ENCODE measurements at places on chromosomes 16 and 17. TPM values are rescaled to one million over a fixed set of nuclear protein-coding genes. Genes with fewer than 3 reads are reported as not detected.

SPN gene
- not detected for total RNA-seq

- DNase-seq: no peak
These were observed 9.0 kb upstream of the NGFR start for GRCh38 chr17:49486012-49486641.

OR3A1 gene
- not detected for total RNA-seq

DNA sequence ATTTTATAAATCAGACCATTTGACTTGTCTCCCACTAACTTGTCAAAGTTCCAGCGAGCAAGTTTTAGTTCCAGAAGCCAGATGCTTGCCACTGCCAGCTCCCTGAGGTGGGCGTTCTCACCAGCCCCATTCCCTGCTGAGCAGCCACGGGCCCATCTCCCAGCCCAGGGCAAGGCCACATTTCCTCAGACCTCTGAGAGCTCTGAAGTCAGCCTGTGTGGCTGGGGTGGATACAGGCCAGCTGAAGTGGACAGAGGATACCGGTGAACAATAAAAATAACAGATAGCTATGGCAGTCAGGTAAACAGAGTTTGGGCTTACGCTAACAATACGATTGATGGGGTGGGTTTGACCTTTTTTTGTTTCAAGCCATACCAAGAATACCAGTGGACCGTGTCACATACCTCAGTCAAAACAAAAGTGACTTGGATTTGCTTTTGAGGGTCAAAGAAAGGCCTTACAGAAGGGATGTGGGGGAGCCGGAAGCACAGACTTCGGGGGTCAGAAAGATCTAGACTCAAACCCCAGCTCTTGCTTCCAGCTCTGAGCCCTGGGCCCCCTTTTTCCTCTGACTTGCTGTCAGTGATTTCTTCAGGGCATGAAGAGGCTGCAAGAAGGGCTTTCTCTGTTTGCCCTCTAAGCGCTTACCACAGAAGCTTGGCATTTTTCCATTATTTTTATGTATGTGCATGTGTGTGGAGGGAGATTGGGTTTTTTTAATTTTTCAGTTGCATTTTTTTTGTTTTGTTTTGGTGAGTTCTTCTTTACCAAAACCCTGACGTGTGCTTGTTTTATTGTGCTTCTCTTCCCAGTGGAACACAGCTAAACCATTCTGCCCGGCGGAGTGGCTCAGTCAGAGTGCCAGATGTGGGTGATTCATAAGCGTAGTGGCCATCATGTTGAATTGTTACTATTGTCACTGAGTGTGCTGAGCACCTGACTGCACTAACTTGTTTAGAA is 109.9 kb downstream of the GNAO1 start:
- no peak for DNase-seq

SEPTIN12 gene
- not detected for total RNA-seq

DNA sequence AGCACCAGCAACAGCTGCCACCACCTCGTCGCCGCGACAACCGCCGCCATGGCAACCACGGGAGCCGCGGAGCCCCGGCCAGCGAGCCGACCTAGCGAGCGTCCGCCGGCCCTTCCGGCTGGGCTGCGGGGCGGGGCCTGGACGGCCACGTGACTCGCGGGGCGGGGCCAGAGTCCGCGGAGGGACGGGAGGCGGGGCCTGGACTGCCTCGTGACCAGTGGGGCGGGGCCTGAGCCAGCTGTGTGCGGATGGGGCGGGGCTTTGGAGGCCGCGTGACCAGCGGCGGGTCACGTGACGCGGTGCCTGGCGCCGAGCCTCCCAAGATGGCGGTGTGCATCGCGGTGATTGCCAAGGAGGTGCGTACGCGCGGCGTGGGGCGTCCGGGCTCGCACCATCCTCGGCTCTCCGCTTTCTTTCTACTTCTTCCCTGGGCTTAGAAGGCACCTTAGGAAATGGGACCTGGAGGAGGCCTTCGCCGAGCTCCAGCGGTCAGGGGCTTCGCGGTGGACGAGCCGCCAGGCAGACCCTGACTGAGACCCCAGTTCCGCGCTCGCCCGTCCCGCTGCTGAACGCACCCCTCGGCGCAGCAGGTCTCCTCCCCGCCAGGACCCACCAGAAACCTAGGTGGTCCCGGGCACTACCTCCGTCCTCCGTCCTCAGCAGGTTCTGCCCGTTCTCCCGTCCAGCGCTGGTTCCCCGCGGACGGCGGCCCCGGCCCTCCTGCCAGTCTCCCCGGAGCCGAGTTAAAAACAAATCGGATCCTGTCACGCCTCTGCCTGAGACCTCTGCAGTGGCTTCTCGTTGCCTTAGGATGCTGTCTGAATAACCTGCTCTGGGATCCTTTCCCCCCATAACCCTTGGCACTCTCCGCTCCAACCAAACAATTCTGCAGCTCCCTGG is at the start of the genes GALNS and TRAPPC2L:
Gene GALNS (minus strand): TSS at position 120 of the 900 bp plus-strand sequence. CDS start 70 bp downstream, at position 50.
Gene TRAPPC2L (plus strand): TSS at position 300 of the 900 bp plus-strand sequence. CDS start 24 bp downstream, at position 324.
- peak; percentile 98 for DNase-seq

FNDC8 gene
- not detected for total RNA-seq

DNA sequence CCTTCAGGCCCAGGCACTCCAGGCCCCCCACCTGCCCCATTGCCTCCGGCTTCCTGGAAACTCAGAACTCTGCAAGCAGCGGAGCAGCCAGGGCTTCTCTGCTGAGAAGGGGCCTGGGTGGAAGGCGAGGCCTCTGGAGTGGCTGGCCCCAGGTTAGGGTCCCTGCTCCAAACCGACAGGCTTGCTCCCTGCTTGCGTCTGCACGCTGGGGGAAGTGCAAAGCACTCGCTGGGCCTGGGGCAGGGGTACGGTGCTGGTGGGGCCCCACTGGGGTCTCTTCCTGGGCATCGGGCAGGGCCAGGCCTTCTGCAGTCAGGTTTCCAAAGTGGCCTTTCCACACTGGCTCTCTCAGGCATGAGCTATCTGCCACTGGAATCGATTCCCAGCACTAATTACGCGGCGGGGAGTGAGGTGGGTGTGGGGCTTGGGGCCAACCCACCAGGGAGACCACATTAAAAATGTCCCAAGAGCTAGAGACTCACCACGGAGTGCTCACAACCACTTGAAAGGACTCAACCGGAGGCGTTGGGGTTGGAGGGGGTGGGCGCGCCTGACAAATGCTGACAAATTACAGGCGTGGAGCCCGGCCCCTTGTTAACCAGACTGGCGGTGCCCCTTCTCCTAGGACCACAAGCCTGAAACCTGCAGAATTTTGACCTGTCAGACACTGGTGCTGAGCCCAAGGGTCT is 17.9 kb downstream of the FAM83G start:
- DNase-seq: no peak

- DNase-seq: no peak
These were observed 93.8 kb upstream of the RPRML start for GRCh38 chr17:47072886-47073285.

DNA sequence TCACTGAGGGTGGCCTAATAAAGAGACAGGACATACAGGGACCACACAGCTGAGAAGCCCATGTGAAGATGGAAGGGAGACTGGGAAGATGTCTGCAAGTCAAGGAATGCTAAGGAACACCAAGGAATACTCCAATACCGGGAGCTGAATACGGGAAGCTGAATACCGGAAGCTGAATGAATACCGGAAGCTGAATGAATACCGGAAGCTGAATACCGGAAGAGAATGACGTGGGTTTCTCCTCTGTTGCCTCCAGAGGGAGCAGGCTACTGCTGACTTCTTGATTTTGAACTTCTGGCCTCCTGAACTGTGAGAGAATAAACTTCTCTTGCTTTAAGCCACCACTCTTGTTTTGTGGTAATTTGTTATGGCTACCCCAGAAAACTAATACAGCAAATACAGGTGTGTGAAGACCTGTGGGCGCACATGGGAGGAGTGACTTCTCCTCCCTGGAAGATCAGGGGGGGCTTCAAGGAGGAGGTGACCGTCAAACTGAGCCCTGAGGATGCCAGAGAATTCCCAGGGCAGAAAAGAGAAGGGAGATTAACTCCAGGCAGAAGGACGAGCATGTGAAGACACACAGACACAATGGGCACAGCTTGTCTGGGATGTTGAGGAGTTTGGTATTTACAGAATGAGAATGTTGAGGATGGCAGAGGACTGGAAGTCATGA is 259.9 kb downstream of the IRF8 start:
- DNase-seq: peak; percentile 21

SPEM1 gene
- not detected for total RNA-seq

DNA sequence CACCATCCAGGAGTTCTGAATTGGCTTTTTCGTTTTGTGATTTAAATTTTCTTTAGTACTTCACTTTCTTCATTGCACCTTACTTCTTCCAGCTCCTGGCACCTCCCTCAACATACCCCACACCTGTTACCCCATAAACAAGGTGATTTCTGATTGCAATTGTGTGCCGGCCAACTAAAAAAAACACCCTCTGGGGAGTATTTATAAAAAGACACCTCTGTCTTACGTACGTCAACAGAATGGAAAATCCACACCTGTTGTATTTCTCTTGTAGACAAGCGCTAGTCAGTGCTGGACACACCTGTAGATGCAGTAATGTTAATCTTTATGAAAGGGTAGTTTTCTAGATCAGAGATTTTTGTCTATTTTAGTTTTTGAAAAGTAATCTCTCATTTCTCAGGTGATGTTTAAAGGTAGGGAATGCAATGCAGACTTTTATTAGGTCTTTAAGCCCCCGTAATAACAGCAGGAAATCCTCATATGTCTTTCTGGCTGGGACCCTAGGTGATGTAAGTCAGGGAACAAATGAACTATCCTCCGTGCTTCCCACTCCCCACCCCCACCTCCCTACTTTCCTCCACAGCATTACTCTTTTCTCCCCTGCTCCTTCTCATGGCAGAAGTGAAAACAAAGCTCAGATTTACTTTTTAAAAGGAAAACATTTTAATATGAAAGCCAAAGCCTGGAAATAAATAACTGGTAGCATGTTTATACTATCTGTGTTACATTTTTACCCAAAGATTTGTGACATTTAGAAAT is 4.2 kb downstream of the MSI2 start:
- no peak for DNase-seq

GRCh38 chr16:14456793-14457481 is 173.1 kb downstream of the PARN start:
- no peak for DNase-seq

GRCh38 chr17:40963838-40964237 is 2.9 kb downstream of the KRT39 start:
- peak; percentile 32 for DNase-seq

DNA sequence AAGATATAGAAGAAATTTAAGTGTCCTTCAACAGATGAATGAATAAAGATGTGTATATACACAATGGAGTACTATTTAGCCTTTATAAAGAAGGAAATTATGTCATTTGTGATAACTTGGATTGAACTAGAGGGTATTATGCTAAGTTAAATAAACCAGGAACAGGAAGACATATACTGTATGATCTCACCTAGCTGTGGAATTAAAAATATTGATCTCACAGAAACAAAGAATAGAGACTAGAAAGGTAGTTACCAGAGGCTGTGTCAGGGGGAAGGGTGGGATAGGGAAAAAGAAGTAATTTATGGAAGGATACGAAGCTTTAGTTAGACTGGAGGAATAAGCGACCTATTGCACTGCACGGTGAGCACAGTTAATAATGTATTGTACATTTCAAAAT is 5.4 kb upstream of the ZNF267 start:
- peak; percentile 37 for DNase-seq

TUBG1 gene
- total RNA-seq: 62.5 TPM

DNA sequence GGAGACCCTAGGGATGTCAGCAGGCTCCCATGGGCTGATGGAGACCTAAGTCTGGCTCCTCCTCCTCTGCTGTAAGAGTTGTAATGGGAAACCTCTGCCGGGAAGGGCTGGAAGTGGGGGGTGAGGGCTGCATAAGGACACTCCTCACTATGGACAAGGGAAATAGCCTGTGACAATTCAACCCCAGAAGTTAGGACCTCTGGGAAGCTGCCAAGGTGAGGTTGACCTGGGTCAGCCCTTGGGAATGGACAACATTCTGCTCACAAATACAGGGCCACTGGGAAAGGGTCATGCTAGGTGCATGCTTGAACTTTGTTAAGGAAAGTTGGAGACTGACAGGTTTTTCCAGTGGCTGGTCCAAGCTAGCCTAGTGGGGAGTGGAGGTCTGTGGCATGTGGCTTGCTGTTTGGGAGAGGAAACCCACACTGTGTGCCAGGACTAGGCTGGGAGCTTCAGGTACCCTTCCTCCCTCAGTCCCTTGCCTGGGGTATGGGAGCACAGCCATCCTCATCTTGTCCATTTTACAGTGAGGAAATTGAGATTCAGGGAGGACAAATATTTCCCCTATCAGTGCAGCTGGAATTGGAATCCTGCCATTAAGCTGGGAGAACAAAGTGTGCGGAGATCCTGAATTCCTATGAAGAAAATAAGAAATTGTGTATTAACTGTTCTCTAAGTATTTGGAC is 190.4 kb downstream of the SALL1 start:
- DNase-seq: no peak

GRCh38 chr16:86427433-86427851 is 82.9 kb upstream of the FOXF1 start:
- DNase-seq: no peak

Measured in dermis blood vessel endothelial cell (primary cell).